ENCODE measurements at places on chromosomes 5 and 9.

GRCh38 chr5:75666801-75667200 lies 50.4 kb downstream of the POC5 start:
- no peak for DNase-seq

- no peak for DNase-seq
Observed at GRCh38 chr5:168291964-168292785, 730 bp downstream of the WWC1 start.

DNA sequence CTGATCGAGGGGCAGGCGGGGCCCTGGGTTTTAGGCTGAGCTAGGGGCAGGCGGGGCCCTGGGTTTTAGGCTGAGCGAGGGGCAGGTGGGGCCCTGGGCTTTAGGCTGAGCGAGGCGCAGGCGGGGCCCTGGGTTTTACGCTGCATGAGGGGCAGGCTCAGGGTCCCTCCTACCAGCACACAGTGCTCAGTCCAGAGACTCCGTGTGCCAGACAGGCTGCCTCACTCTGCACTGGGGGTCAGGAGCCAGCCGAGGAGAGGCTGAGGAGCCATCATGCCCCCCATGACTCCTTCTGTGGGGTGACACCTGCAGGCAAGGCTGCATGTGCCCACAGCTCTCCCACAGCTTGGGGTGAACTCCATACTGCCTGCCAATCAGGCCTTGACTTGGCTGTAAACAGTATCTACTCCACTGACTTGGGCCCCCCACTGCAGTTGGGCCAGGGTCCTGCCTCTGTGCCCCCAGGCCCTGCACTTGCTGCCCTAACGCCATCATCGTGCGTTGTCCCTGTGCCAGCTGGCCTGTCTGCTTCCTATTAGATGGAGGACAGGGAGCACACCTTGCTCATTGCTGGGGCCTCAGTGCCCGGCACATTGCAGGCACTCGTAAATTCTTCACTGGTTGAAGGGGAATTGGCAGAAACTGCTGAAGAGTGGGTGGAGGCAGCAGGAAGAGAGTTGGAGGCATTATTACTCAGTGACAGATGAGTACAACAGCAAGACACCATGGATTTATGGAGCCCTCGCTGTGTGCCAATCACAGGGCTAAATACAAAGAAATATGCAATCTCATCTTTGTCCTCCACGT lies 78.6 kb downstream of the AMBP start:
- no peak for DNase-seq

DNA sequence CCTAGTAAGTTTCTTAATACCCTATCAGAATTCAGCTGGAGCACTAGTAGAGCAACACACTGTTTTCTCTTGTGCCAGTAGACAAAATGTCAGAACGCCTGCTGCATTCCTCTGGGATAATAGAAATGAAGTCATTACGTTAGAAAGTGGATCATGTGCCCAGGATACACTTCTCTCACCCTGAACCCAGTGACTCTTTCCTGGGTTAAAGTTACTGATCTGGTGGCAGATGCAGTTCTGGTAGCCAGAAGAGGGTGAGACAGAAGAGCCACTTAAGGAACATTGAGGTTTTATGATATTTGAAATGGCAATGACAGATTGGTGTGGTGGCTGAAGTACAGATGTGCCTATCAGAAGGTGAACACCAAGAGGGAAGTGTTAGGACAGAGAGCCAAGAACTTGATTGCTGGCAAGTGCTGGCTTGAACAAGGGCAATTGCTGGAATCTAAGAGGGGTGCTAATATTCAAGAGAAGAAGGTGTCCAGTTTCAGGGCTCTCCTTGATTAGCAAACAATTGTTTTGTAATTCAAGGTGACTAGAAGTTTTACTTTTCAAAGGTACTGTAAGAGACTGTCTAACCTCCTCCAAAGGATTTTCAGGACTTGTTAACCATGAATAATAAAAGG lies 93.7 kb upstream of the ERBIN start:
- no peak for DNase-seq

DNA sequence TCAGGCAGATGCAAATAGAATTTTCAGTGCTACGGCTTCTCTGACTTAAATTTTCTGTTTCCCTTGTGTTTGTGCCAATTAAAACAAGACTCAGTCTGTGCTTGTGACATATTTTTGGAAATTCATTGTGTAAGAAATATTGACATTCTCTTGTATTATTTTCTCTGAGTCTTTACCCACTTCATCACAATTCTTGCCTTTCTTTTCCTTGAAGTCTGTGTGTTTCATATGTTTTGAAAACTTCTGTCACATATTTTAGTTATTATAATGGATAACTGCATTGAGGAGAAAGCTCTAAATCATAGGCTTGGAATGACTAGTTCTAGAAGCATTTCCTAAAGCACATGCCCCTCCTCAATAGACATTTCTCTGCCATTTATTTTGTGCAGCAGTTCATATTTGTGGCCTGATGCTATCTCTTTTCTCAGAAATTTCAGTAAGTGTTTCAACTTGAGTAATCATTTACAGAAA lies 206.6 kb downstream of the PALM2AKAP2 start:
- DNase-seq = no peak

DNA sequence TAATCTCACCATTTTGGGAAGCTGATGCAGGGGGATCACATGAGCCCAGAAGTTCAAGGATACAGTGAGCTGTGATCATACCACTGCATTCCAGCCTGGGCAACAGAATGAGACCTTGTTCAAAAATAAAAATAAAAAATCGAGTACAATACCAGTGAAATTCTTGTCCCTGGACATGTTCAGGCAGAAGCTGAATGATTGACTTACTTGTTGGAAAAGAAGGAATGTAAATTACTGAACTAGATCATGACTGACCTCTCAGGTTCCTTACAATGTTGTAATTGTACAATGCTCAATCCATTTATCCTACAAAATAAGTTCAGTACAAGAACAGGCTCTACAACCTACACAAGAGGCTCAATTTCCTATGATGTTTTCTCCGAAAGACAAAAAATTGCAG lies 1010.4 kb downstream of the TLE1 start:
- no peak for DNase-seq
